ENCODE measurements at places on chromosomes 16 and 17.
A peak's percentile ranks its signal among the peaks of the same experiment; 100 is the strongest.

DNA sequence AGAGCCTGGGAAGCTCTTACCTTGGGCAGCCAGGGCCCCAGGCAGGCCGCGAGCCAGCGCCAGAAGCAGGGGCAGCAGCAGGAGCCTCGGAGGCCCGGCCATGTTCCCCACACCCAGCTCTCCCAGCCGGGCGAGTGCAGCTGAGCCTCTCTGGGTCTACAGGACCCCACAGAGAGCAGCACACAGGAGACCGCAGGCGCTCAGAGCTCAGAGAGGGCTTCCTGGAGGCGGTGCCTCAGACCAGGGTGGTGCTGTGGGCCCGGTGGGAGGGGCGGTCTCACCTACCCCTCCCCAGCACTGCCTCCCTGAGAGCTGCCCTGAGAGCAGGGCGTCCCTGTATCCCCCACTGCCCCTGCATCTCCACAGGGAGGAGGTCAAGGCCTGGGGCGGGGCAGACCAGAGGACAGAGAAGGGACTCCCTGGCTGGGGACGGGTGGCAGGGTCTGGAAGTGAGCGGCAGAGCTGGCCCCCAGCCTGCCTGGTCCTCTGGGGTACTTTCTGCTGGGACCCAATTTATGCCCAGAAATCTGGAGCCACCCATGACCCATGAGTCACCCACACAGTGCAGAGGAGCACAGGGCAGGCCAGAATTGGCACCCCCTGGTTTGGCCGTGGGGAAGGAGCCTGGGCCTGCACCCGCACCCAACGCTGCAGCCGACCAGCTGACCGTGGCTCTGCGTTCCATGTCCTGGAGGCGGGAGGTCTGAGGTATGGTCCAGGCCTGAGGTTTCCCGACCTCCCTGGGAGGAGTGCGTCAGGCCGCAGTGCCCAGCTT lies at the start of gene CD7:
Gene CD7, minus strand, starts transcription at position 215 of the 775 bp plus-strand sequence. Its CDS starts 113 bp downstream, at position 102.
- no peak for DNase-seq

- no peak for DNase-seq
These were observed 36.6 kb downstream of the TOM1L2 start for GRCh38 chr17:17935321-17936271.

DNA sequence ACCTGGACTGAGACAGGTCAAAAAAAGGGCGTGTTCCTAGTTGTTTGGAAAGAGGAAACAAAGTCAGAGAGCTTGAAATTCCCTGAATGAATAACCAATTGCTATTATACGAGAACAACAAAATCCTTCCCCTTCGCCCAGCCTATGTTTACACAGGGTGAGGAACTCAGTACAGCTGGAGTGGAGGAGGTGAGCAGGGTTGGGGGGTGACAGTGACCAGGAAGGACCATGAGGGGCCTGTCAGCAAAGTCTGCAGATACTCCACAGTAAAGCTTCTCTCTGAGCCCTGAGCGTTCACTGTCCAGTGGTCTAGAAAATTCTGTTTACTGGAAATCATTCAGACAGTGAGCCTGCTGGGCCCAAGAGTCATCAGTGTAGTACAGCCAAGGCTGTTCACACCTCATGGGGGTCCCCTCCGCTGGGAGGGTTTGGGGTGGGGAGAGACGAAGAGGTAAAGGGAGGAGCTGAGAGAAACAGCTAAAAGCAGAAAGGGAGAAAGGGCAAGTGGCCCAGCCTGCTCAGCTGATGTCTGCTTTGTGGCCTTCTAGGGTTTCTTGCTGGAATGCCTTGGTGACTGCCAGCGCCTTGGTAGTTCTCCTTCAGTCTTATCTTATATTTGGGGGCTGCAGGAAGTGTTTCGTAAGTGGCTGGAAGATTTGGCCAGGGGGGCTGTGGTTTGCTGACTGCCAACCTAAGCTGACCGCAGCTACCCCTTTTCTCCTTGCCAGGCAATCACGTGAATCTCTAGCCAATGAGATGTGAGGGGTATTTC lies 5.7 kb downstream of the DUSP3 start:
- DNase-seq: no peak

DNA sequence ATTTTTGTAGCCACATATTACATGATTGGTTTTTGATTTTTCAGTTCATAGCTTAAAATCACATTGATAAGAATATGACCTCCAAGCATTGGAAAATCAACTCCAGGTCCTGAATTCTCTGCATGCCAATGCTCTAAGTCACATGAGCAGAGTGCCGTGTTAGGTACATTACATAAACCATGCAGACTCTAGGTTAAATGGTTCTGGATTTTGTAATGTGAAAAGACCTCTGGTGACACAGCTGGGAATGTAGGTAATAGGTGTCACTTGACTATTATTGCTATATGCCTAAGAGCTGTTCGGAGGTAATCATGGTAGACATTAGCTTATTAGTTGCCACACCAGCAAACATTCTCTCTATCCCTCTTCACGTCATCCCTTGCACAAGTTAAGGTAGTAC lies 231.1 kb upstream of the SALL1 start:
- no peak for DNase-seq

DNA sequence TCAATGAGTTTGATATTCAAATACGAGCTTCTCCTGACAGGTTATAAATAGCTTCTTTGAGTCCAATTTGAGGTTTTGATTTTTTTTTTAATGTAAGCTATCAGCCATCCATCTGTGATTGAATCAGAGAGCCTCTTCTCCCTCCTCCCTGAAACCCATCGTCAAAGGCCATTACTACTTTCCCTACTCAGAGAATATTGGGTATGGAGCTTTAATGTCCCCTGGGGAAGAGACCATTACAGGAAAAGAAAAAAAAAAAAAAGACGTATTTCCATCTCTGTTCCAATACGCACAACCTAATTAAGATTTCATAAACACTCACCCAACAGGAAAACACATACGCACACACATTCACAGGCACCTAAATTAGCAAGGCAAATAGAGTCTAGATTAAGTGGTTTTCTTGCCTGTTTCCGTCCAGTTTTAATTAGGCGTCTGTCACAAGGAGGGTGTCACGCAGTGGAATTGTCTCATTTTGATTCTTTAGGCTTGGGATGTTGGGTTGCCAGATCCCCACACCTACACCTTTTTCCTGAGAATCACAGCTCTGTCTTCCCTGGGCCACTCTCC lies 194.3 kb upstream of the RPL38 start:
- peak; percentile 51 for DNase-seq

GRCh38 chr16:50737420-50737959 lies 4.4 kb upstream of the CYLD start:
- DNase-seq: no peak

- no peak for DNase-seq
These were observed 35.7 kb downstream of the ESRP2 start for GRCh38 chr16:68200088-68200783.

DNA sequence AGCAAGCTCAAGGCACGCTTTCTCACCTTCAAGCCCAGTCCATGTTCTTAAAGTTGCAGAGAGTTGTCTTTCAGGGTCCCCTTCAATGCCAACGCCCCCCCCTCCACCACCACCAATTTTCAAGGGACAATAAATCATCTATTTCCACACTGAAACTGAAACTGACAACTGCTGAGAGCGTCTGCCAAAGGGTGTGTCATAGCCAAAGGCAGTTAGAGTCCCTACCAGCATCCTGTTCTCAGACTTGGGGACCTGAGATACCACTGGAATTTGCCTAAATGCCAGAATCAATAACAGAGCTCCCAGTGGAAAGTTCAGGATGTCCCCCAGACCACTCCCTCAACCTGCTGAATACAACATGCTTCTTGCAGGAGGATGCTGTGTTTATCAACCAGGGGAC lies 133.2 kb upstream of the SOX9 start:
- DNase-seq: no peak

- DNase-seq: no peak
These were observed 92.2 kb upstream of the CIBAR2 start for GRCh38 chr16:85204242-85205010.

DNA sequence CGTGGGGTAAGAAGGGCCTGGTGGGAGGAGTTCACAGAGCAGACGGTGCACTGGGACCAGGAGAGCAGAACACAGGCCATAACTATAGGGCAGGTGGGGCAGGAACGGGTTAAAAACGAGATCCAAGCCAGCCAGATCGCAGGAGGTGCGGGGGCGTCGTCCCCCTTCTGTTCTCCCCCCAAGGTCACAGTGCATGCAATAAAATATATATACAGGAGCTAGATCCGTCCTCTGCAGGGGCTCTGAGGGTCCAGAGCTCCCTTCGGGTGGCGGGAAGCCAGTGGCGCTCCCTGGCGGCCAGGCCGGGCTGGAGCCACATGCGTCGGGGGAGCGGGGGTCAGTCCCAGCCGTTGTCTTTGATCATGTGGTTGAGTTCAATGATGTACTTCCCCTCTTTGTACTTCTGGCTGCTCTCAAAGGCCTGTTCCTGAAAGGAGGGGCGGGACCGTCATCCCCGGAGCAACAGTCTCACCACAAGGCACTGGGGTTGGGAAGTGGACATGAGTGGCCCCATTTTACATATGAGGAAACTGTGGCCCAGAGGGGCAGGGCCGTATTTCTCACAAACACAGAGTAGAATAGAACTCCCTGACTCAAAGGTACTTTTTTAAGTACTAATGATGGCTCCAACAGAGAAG lies 768 bp upstream of the TBX6 start:
- DNase-seq: peak; percentile 83

GRCh38 chr16:7140899-7141298 lies 191.7 kb upstream of the RBFOX1 start:
- no peak for DNase-seq

DNA sequence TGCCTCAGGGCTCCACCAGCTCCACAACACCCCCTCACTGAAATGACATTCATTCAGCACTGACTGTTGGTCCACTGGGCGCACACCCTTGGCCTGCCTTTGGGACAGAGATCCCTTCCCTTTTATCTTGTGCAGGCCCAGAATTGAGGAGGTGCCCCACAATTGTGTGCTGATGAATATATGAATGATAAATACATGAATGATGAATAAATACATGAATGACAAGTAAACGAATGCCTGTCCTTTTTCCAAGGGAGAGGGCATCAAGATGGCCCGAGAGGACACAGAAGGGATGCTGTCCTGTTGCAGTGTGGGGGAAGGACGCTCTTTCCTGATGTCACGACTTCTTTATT lies 5.7 kb downstream of the CCR7 start:
- DNase-seq: no peak

DNA sequence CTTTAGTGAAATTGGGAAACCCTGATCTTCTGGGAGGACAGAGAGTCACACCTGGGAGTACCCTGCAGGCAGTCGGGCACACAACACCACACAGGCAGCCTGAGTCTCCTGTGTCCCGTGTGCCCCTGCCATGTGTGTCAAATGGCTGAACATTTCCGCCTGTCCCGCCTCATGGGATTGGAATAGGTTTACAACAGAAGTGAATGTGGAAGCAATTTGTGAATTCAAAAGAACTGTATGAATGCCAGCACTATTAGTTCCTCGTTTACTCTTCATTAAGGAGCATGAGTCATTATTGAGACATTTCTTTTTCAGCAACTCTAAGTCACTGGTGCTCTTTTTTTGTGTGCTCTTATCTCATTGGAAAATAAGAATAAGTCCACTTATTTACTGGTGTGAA lies 226.5 kb downstream of the PMP22 start:
- no peak for DNase-seq

DNA sequence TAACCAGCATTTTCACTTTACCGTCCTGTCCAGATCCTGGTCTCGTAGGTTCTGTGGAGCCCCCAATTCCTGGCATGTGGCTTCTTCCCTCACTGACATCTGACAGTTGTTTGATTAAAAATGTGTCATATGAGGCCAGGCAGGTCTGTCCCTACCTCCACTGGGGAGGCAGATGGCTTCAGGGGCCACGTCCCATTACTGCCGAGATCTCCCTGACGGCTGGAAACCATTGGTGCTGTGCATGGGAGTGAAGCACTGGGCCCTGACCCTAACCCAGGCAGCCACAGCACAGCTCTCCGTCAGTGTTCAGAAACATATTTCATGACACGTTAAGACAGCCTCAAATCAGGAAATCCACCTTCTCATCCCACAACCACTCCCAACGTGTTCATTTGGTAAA lies 77.5 kb downstream of the GNAO1 start:
- no peak for DNase-seq

DNA sequence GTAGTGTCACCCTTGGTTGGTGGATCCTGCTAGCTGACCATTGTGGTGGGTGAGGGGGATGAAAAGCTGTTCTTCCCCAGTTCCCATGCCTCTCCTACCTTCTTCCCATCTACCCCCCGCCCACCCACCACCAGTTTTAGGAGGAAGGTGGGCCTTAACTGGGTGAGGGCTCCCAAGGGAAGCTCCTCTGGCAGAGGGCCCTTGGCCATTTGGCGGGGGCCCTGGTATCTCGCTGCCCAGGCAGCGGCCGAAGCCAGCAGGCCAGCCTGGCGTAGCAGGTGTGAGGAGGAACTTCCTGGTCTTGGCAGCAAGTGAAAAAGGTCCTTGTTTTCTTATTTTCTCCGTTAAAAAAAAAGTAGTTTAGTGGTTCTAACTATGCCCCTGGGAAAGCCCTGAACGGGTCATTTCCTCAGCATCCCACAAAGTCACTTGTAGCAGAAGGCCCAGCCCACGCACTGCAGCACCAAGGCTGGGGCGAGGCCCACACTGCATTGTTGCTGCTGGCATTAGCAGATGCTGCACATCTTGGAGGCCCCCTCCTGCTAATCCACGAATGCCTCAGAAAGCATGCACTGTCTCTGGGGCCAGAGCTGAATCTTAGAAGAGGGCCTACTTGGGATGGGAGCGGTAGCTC lies 72.5 kb downstream of the MPRIP start:
- no peak for DNase-seq

DNA sequence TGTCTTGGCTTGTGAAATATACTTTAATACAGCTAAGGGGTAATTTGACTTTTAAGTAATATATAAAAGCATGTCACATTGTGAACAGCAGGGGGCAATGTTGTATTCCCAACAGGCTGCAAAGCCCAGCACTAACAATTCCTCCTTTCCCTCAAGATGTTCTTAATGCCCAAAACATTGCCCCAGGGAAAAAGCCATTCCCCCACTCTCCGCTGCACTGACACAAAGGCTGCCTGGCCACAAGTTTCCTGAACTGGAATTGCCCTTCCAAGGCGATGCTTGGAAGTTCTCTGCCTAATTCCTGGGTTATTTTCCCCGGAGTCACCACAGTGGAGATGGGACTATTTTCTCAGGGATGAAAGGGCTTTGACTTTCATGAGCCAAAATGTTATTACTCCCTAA lies 27.2 kb downstream of the CLEC16A start:
- no peak for DNase-seq

GRCh38 chr16:51148678-51149228 lies 2.3 kb downstream of the SALL1 start:
- no peak for DNase-seq

GRCh38 chr16:71430744-71431143 lies 11.1 kb downstream of the TLE7 start:
- DNase-seq: no peak

DNA sequence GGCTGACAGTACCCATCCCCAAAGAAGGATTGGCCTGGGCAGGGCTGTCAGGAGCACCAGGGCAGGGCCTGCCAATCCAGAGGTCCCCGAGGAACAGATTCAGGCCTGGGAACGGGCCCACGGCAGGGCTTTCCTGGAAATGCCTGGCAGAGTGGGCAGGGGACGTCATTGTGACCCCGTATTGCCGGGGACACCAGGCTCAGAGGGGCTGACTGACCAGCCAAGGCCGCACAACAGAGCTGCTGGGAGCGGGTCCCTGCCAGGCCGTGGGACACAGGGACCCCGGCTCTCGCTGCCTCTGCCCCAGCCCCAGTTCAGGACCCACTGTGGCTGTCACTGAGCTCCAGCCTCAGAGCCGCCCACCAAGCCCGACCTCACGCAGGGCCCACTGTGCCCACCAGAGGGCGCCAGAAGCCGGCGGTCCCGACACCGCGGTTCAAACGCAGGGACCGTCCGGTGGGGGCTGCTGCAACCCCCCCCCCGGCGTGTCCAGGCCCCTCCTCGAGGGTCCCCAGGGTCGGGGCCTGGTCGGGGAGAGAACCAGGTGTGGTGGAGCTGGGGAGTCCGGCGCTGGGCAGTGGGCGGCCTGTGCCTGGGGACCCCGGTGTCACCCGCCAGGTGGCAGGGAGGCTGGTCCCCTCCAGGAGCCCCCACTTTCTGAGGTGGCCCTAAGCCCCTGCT lies 15.2 kb upstream of the SSTR5 start:
- DNase-seq: no peak
